ENCODE measurements at places on chromosomes 2 and 18. TPM values are rescaled to one million over a fixed set of nuclear protein-coding genes. Genes with fewer than 3 reads are reported as not detected.

NAT8 gene
- not detected for total RNA-seq

SCYGR4 gene
- not detected for total RNA-seq

RIT2 gene
- not detected for total RNA-seq

ZNF521 gene
- 94.4 TPM for total RNA-seq

SCG2 gene
- total RNA-seq = 0.32 TPM

CYTIP gene
- not detected for total RNA-seq

LRRC30 gene
- total RNA-seq = not detected

CYRIA gene
- total RNA-seq = 0.24 TPM

SCYGR1 gene
- not detected for total RNA-seq

PRSS56 gene
- not detected for total RNA-seq

NEB gene
- 0.16 TPM for total RNA-seq

SDC1 gene
- total RNA-seq = 152 TPM

TMEM37 gene
- total RNA-seq = not detected

ADD2 gene
- total RNA-seq = 0.32 TPM

CD8B2 gene
- total RNA-seq = not detected

ACP1 gene
- total RNA-seq = 69.2 TPM

LIPG gene
- total RNA-seq = 0.24 TPM

SLC30A3 gene
- not detected for total RNA-seq

MC4R gene
- 0.36 TPM for total RNA-seq

DNER gene
- total RNA-seq = not detected

GALR1 gene
- total RNA-seq = not detected

YPEL5 gene
- 98.1 TPM for total RNA-seq

IL1R1 gene
- total RNA-seq = 143 TPM

FAM161A gene
- total RNA-seq = 1.6 TPM

OXER1 gene
- 0.32 TPM for total RNA-seq

AFF3 gene
- total RNA-seq = 4.0 TPM

ZNF519 gene
- 3.4 TPM for total RNA-seq

Measured in hair follicle dermal papilla cell (primary cell).